ENCODE measurements at places on chromosomes 16 and 17.
A peak's percentile ranks its signal among the peaks of the same experiment; 100 is the strongest.

DNA sequence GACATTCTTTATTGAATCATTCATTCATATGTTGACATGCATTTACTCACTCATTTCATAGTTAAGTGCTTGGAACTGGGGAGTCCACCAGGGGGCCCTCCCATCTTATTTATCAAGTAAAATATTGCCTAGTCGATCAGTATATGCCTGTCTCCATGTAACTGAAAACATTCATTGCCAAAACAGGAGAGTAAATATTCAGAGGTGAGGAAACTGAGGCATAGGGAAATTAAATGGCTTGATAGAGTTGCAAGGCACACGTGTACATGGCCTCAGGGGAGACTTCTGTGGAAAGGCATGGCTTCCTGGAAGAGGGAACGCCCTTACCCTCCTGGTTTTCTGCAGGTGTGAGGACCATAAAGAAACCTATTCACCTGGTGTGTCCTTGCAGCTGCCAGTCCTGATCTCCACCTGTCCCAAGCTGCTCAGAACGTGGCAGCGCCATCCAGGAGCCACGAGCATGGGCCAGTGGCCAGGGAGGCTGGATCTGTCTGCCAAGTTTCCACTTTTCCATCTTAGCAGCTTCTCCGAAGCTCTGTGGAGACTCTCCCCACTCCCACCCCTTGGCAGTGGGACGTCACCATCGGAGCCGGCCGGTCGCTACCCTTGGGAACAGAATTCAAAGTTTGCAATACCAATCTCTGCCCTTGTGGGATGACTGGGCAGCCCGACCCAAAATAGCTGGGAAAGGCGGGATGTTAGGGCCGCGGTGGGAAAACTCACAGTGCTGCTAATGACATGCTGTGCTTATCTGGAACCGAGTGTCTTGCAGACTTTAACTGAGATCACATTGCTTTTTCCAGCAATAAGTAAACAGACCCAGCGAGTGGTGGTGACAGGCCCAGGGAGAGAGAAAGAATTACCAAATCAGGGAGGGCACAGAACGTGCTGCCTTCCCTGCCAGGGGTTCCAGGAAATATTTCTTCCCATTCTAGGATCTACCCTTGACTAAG is 4.1 kb upstream of the C1QTNF1 start:
- peak; percentile 95 for DNase-seq

DNA sequence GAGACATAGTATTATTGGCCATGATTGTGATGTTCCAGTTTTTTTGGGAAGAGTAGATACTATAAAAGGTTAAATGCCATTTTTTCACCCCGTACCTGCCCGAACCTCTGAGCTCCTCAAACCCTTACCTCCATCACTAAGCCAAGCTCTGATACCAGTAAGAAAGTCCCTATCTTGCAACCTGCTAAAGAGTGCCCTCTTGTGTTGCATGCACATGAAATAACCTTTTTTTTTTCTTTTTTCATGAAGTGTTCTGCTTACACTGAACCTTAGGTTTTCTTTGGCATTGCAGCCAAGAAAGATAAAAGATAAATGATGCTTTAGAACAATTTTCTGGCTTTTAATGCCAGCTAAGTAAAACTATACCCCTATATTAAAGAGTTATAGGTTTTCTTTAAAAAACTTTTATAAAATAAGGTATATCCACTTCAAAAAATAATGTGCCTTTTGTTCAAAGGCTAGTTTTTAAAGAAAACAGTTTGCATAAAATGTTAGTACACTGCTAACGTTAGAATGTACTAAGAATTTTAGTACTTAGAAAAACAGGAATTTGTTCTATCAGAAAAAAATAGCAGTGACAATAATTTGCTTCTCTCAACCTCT is 295.3 kb upstream of the PMFBP1 start:
- DNase-seq = no peak

DNA sequence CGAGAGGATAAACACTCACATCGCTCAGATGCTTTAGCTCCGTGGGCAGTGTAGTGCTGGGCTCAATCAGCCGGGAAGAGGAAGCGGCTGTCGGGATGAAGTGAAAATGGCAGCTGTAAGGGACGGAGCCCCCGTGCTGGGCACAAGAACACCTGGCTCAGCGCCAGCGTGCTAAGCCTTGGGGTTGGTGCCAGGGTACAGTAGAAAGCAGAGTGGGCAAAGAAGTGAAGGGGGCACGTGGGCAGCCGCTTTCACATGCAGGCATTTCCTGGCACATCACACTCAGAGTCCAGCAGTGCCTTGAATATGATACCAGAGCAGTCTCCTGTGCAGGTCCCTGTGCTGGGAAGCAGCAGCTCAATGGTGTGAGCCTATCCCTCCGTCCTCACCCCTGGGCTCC is 51.1 kb upstream of the FOXF1 start:
- no peak for DNase-seq

DNA sequence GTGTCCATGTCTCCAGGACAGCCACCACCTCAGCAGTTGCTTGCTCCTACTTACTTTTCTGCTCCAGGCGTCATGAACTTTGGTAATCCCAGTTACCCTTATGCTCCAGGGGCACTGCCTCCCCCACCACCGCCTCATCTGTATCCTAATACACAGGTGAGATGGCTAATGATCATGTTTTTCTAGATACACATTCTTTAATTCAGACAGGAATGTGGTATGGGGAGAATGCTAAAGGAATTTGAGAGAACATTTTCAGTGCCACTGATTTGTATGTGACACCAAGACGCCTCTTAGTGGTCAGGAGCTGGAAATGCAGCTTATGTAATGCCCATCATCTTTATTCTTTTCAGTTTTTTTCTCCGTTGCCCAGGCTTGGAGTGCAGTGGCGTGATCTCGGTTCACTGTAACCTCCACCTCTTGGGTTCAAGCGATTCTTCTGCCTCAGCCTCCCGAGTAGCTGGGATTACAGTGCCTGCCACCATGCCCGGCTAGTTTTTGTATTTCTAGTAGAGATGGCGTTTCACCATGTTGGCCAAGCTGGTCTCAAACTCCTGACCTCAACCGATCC is 8.9 kb upstream of the RAPGEFL1 start:
- no peak for DNase-seq

GRCh38 chr17:34703533-34703932 is 124.2 kb downstream of the TMEM132E start:
- DNase-seq = no peak

DNA sequence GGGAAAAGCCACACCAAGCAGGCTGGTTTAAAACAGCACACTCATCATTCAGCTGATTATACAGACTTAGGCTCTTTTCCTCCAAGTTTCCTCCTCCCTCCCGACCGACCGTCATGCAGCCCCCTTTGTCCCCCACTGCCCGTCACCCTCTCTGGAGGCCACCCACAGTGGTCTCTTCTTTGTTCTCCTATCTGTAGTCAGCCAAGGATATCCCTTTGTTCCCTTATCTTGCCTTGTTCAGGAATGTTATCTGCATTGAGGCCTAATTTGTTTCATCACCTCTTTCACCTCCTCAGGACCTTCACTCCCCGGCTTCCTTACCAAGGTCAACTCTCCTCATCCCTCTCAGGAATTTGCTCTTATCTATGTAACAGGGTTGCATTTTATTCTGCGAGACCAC is 186.4 kb upstream of the CDH13 start:
- DNase-seq = no peak

- DNase-seq = no peak
Observed at GRCh38 chr16:11140098-11140375, 116.0 kb downstream of the SOCS1 start.

DNA sequence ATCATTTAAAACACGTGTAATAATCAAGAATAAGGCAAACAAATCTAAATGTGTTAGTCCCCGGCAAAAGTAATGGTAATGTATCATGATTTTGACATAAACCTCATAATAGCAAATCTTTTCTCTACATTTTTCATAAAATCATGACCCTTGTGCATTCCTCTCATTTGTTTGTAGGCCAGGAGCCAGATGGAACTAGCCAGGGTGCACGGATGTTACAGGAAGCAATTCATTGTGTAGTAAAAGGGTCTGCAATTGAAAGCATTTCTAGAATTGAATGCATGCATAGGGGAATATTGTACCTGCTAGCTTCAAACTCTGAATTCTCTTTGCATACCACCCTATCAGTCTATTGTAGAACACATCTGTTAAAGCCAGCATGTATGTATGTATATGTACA is 66.6 kb downstream of the CNTNAP4 start:
- no peak for DNase-seq

- DNase-seq = no peak
Observed at GRCh38 chr16:19008245-19009169, 24.8 kb downstream of the TMC7 start.

GRCh38 chr16:25841761-25842160 is 150.0 kb downstream of the HS3ST4 start:
- no peak for DNase-seq

- no peak for DNase-seq
Observed at GRCh38 chr17:17668775-17669579, 12.3 kb upstream of the RAI1 start.

DNA sequence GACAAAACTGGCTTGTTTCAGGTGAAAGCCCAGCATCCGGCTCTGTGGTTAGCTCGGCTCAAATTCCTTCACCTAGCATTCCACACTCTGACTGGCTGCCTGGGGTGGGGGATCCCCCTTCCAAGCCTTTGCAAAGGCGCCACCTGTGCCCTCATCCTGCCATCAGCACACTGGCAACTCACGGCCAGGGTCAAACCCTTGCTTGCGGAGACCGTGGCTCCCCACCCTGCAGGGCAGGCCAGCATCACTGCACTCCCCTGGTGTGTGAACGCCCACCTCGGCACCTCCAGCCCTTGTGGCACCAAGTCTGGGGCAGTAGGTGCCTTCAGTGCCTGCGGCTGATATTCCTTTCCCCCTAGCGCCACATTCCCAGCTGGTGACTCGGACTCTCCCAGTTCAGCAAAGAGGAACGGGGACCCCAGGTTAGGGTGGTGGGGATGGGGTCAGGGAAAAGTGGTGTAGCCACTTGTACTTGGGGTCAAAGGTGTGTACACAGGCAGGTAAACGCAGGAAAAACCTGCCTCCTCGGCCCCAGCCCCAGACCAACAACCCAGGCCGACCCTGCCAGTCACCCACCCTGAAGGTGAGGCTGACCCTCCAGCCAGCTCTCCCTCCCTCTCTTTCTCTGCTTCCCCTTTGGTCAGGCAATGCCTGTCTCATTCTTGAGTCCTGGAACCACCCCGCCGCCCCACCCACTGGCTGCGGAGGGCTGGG is 1.1 kb downstream of the FLII start:
- DNase-seq = peak; percentile 91

GRCh38 chr17:35191001-35191695 is 3.0 kb downstream of the SLC35G3 start:
- no peak for DNase-seq

- no peak for DNase-seq
Observed at GRCh38 chr17:64073771-64074703, 53.6 kb upstream of the ICAM2 start.

DNA sequence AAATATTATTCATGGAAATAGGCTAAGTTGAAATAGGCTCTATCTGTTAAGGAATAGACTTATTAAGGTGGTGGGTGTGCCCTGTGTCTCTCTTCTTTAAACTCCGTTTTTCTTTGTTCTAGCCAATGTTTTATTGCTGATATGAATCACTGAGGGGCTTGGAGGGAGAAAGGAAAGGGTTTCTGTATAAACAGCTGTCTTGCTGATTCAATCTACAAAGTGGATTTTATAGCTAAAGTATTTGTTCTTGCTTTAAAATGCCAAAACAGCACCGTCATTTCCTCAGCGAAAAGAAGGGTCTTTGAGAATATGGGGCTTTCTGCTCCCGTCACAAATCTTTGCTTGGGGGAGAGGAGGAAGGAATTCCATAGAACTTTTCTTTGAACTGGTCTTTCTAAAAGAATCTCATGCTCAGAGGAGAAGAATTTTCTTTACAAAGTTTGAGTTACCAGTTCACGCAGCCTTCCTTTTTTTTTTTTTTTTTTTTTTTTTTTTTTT is 39.3 kb downstream of the MSI2 start:
- no peak for DNase-seq

- no peak for DNase-seq
Observed at GRCh38 chr17:81074875-81075274, 39.9 kb downstream of the BAIAP2 start.

GRCh38 chr16:46582313-46582712 is 38.9 kb downstream of the SHCBP1 start:
- no peak for DNase-seq

- no peak for DNase-seq
Observed at GRCh38 chr16:80294172-80294571, 246.6 kb upstream of the DYNLRB2 start.

GRCh38 chr16:21626659-21627277 is 25.6 kb downstream of the IGSF6 start:
- DNase-seq = no peak
